ENCODE measurements at places on chromosomes 16 and 17.

DNA sequence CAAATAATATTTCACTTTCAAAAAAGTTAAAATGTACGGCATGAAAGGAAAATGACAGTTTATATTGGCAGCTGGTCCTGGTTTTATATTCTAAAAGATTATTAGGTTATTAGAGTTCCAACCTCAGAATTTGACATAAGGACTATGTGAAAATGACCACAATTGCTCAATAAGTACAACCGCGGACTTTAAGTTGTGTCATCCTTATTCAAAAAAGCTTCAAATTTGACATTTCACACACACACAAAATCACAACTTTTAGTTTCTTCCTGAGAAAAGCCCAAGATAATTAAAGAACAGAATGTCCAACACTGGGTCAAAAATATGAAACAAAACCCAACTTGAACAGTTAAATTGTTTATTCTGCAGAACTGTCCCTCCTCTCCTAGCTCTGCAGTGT, 133.2 kb upstream of the AXIN2 start:
- DNase-seq = no peak

GRCh38 chr16:58425756-58426494, 33.7 kb downstream of the GINS3 start:
- no peak for DNase-seq

GRCh38 chr17:40545660-40546059, 19.6 kb downstream of the CCR7 start:
- DNase-seq = no peak

DNA sequence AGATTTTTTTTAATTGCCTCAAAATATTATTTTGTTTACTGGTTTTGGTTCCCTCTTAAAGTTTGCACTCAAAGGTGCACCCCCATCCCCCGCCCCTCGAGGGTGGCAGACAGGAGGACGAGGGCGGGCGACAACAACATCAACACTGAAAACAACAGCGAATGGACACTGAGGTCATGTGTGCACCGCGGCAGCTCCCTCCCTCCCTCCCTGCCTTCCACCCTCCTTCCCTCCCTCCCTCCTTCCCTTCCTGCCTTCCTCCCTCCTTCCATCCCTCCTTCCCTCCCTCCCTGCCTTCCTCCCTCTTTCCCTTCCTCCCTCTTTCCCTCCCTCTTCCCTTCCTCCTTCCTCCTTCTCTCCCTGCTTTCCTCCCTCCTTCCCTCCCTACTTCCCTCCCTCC, 1.5 kb upstream of the OSGIN1 start:
- DNase-seq = no peak

DNA sequence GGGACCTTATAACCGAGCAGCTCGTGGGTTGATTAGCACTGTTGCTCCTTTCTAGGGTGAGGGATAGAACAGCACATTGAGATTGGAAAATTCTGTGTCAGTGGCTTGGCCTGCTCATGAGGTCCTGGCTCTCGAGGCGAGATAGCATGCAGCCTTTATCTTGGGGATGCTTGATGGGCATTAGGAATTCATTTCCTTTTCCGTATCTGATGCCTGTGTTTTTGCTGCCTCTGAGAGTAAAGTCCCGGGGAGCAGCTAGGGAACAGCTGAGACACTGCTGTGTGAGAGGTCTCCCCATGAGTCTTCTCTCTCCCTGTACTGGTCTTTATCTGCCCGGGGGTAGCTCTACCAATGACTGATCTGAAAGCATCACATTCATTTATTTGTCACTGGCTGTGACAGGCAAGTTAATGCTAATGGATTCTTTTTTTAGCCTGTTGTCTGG, 14.5 kb downstream of the MSI2 start:
- no peak for DNase-seq

GRCh38 chr16:70467113-70467512, 12.7 kb downstream of the FCSK start:
- DNase-seq = no peak

DNA sequence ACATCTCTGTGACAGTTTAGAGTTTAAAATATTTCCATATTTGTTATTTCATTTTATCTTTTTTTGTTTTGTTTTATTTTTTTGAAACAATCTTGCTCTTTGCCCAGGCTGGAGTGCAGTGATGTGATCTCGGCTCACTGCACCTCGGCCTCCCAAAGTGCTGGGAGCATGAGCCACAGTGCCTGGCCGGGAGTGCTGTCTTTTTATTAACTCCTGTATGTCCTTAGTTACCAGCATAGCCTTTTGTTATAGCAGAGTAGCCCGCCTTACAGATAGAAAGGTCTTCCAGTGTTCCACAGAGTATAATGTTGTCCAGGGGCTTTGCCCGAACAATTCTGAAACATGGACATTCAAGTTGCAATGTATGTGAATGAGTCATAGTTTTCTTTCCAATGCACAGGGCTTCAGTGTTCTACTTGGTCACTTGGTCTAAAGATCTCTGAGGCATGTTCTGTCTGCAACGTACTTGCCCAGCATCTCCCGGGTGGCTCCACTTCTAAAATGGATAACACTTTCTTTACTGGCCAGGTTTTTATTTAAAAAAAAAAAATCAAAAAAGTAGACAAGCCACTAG, 125.6 kb downstream of the KCNJ18 start:
- no peak for DNase-seq

DNA sequence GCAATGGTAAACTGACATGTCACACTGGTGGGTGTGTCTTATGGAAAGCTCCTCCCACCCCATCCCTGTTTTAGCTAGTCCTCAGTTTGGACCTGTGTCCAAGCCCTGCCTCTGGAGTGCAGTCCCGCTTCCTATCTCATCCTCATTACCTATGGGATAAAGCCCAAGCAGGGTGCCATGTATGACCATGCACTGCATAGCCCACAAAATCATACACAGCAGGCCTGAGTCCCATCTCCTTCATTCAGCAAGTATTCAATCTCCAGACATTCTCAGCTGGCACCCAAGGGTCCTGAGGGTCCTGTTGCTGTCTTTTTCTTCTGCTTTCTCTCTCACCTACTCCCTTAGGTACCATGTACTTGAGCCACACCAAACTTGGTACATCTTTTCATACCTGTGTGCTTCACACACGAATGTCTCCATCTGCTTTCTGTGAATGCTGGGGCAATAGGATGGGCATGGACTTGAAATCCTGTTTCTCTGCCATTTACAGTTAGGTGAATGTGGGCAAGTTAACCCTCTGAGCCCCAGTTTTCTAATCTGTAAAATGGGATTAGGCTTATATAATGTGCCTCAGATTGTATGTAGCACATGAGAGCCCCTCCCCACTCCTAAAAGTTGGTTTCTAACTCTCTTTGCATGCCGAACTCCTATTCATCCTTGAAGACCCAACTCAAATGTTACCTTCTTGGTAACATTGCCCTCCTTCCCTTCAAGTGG, 28.5 kb downstream of the TNS4 start:
- DNase-seq = no peak

DNA sequence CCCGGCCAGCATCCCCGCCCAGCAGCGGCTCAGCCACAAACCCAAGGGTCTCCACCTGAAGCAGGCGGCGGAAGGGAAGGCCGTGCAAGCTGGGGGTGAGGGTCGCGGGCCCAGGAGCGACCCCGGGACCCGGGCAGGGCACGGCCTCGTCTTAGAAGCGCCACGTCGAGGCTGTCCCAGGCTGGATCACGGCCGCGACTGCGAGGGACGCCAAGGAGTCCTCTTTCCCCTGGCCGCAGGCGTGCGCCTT, 538 bp upstream of the CCNF start:
- no peak for DNase-seq

GRCh38 chr16:74605746-74606520, 981 bp downstream of the GLG1 start:
- no peak for DNase-seq

DNA sequence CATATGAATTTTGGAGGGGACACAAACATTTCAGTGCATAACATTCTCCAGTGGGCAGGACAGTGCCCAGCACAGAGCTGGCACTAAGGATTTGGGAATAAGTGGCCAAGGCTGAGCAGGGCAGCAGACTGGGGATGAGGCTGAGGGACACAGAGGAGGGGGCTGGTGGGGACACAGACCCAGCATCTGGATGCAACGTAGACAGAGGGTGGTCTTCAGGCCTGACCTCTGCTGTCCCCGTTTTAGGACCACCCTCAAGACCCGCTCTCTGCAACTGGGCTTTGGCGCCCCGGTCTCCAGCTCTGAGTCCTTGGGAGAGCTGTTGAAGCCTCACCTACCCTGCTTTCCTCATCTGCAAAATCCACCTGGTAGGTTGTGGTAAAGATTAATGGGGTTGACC, 3.3 kb upstream of the PRSS33 start:
- DNase-seq = no peak

- DNase-seq = no peak
These were observed 144.7 kb upstream of the SOX9 start for GRCh38 chr17:71976011-71976649.

GRCh38 chr17:46157443-46158062, 35.7 kb downstream of the KANSL1 start:
- DNase-seq = no peak

- no peak for DNase-seq
These were observed 20.3 kb downstream of the SMG6 start for GRCh38 chr17:2283302-2283701.

DNA sequence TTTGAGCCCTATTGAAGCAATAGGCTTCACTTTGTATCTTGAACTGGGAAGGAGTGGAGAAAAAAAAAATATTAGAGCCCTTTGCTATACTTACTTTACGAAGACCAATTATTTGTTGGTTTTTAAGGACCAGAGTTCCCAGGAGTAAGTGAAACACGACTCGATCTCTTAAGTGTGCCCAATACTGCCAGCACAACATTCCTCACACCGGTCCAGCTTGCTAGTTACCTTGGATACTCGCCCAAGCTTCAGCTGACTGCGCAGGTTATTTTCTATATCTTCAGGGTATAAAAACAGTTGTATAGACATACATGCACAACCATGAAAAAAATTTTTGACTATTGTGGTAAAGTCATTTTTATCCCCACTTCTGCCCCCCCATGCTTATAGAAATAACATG, 72.1 kb downstream of the RPTOR start:
- DNase-seq = no peak

- no peak for DNase-seq
These were observed 5.2 kb upstream of the RNF135 start for GRCh38 chr17:30965686-30966085.

- no peak for DNase-seq
These were observed 18.0 kb upstream of the HOXB9 start for GRCh38 chr17:48644159-48644558.

GRCh38 chr17:42475121-42475520, 16.4 kb downstream of the ATP6V0A1 start:
- DNase-seq = no peak

- DNase-seq = no peak
These were observed 271.3 kb upstream of the CPHXL start for GRCh38 chr16:75997606-75998005.

GRCh38 chr17:76053246-76054111, 18.8 kb downstream of the SRP68 start:
- DNase-seq = no peak

GRCh38 chr16:57502048-57502775, 15.9 kb upstream of the DOK4 start:
- DNase-seq = no peak

GRCh38 chr17:9158544-9159452, 137.5 kb downstream of the NTN1 start:
- DNase-seq = no peak

- DNase-seq = no peak
These were observed 7.5 kb upstream of the KCNJ12 start for GRCh38 chr17:21368545-21369246.

- no peak for DNase-seq
These were observed 271.5 kb upstream of the C16orf82 start for GRCh38 chr16:26795184-26795583.

GRCh38 chr16:55809386-55809785, 23.5 kb downstream of the CES1 start:
- DNase-seq = no peak

GRCh38 chr17:30429155-30429554, 48.1 kb upstream of the GOSR1 start:
- no peak for DNase-seq

GRCh38 chr16:22933173-22933572, 119.2 kb downstream of the HS3ST2 start:
- no peak for DNase-seq

DNA sequence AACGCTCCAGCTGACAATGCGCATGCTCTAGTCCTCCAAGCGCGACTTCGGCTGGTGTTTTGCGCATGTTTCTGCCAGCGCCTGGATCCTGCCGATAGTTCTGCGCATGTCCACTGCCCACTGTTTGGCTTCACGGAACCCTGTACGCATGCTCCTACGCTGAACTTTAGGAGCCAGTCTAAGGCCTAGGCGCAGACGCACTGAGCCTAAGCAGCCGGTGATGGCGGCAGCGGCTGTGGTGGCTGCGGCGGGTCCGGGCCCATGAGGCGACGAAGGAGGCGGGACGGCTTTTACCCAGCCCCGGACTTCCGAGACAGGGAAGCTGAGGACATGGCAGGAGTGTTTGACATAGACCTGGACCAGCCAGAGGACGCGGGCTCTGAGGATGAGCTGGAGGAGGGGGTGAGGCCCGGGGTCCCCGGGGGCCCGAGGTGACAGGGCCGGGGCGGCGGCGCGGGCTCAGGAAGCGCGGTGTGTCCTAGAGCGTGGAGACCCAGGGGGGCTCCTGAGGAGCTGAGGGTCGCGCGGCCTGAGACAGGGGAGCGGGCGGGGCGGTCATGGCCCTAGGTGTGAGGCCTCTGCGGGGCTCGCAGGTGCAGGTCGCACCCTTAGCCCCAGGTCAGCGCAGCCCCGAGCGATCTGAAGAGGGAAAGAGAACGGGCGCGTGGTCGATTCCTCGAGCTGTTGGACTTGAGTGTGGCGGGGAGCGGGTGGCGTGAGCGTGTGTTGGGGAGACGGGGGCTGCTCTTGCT, at the start of the genes RPS6KB1 and TUBD1:
RPS6KB1 (plus strand) TSS at position 198 of the 752 bp plus-strand sequence; CDS start at position 262, 64 bp downstream.
TUBD1 (minus strand) TSS at position 20 of the 752 bp plus-strand sequence. CDS start 1,941 bp downstream, outside the sequence.
- DNase-seq = peak; percentile 93

GRCh38 chr16:14564323-14564722, 65.7 kb downstream of the PARN start:
- no peak for DNase-seq

DNA sequence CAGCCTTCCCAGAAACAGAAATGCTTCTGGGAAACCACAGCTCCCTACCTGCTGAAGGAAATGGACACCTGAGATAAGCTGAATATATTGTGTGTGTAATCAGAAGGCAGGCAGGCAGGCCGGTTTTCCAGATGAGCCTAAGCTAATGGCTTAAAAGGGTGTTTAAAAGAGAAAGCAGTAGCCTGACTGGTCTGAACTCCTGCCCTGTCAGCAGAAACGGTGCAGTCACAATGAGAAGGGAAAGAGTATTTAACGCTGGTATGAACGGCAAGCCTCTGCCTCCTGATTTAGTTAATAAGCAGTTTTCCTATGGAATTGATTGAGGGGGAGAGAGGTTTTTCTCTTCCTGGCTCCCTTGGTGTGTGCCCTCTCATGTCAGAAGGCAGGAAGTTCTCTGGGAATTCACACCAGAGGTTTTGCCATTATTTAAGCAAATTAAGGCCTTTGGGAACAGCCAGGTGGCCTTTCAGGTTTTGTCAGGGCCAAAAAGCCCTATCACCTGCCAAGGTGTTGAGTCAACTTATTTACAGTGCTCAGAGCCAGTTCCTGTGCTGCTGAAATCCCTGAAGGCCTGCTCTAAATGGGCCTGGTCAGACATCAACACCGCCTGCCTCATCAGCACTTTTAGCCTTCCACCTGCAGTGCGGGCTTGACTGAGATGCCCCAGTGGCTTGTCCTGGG, 41.6 kb downstream of the CDH1 start:
- no peak for DNase-seq
